SW 1271 (cell line): ENCODE measurements at places on chromosomes 16 and 17.

DNA sequence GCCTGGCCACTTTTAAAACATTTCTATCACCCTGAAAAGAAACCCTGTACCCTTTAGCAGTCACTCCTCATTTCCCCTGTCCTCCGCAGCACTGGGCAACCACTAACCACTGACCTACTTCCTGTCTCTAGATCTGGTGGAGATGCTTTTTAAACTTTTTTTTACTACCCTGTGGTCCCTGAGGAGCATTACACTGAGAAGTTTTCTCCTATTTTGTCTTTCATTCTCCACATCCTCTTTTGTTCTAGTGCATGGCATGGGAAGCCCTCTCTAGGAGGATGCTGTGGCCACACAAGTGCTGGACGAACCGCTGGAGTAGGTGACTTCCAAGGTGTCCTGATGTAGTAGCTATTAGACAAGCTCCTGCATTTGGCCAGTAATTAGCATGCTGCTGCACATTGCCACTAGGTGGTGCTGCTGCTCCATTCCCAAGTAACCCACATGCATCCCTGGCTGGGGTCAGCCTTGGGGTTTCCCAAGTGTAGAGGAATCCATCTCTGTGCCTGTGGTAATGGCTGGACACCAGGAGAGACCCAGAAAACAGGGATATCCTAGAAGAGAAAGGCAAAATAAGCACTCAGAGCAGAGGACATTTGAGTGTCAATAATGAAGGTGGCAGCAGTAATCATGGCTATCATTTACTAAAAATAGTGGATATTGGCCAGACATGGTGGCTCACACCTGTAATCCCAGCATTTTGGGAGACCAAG, 143.8 kb upstream of the CRHR1 start:
- no peak for DNase-seq

DNA sequence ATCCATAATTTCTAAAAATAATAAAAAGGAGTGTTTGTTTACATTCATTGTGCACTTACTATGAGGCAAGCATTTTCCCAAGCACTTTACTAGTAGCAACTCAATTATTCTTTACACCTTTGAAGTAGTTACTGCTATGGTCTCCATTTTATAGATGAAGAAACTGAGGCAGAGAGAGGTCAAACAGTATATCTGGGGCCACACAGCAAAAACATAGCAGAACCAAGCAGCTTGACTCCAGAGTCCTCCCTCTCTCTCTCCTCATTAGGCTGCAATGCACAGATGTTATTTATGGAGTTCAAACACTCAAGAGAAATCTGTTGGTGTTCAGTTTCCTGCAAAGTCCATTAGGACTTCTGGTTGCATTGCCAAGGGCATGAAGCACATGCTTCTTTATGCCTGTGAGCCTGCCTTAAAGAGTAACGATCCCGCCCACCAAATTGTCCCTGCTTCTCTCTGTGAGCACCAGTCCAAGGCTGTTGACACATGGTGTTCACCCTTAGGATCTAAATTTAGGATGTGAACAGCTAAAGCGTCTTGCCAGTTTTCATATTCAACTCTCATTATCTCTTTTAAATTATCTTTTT, 44.0 kb downstream of the GPRC5B start:
- no peak for DNase-seq

GRCh38 chr17:2157081-2157480, 102.2 kb downstream of the HIC1 start:
- no peak for DNase-seq

- no peak for DNase-seq
These were observed 55.2 kb downstream of the TBC1D16 start for GRCh38 chr17:79980246-79981043.

GRCh38 chr16:15811481-15812400, 45.1 kb downstream of the MYH11 start:
- DNase-seq = no peak

GRCh38 chr16:12449795-12450194, 353.9 kb downstream of the CPPED1 start:
- no peak for DNase-seq

DNA sequence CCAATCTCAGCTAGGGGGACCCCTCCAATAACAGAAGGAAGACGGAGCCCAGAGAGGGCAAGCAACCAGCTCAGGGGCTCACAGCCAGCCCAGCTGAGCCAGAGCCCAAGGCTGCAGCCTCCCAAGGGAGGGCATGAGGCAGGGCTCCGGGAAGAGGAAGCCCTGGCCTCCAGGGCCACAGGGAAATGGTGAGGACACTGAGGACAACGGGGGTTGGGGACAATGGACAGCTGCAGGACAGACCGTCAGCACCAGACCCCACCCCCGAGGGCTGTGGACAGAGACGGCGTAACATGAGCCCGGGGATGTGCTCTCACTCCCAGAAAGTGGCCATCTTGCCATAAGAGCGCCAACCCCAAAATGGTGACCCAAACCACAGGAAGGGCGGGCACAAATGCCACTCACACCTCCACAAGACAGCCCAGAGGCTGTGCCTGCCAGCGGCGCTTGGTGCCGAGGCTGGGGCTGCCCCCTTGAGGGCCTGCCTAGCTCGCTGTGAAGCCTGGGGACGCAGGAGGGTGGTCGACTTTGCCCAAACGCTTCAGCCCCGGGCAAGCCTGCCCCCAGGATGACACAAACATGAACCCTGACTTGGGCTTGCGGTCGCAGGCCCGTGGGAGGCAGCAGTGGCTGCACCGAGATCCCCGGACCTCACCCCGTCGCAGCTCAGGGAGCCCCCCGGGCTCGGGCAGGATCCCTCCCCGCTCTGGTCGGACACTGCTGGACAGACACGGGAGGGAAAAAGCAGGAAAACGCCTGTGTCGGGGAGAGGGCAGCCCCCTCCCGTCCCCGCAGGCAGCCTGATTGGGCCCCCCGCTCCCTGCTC, 10.5 kb downstream of the PIMREG start:
- DNase-seq = no peak

DNA sequence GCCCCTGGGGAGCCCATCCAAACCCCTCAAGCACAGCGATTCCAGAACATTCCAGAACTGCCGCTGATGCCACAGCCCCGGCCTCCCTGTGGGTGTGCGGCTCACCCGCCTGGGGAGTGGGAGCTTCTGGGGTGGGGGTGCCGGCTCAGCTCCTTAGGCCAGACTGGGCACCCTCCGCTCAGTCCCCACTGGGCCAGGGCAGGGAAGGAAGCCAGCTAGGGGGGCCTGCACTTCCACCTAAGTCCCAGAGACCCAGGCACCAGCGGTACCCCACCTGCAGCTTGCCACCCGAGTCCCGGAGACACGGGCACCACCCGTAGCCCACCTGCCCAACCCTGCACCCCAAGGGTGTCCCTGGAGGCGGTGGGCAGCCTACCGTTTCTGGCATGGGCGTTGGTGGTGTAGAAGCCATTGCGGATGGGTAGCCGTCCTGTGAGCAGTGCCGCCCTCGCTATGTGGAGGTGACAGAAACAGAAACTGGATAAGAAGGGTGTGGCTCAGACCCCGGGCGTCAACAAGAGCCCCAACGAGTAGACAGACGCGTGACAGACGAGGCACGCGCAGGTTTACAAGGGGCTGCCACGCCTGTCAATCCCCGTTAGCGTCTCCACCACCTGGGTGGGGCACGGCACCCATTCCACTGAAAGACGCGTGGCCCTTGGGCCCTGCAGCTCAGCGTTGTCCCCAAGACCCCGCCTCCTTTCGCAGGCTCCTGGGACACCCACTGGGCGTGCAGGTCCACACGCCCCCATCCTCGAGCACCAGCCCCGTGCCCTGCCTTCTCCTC, 15.0 kb downstream of the GALNS start:
- no peak for DNase-seq

DNA sequence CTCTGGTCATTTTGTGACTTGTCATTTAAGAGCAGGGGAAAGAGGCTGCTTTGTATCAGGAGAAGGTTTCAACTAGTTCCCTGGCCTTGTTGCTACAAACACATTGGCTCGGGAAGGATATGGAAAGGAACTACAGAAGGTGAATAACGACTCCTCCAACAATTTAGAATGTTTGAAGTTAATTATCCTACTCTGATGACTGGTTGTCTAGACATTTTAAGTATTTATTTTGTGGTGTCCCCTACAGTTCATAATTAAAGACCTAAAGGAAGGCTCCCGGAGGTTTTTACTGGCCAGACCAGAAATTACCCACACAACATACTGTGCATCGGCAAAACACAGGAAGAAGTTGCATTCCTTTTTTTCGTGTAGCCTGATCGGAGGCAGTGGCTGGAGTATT, 515.8 kb upstream of the SALL1 start:
- no peak for DNase-seq

DNA sequence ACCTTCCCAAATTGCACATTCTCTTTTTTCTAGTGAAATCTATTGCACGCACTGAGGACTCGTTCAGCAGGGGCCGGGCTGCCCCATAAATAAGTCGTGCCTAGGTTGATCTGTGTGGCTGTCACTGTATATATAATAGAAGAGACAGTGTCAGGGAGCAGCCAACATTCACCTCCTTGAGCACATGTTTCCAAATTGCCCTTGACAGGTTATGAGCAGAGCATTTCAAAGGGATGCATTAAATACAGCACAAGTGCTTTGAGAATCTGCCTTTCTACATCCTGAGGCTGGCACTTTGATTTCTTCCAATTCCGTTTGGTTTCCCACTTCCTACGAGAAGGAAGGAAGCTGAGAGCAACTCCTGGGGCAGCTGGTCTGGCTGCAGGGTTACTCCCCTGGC, 291.2 kb downstream of the NPIPA8 start:
- DNase-seq = no peak

DNA sequence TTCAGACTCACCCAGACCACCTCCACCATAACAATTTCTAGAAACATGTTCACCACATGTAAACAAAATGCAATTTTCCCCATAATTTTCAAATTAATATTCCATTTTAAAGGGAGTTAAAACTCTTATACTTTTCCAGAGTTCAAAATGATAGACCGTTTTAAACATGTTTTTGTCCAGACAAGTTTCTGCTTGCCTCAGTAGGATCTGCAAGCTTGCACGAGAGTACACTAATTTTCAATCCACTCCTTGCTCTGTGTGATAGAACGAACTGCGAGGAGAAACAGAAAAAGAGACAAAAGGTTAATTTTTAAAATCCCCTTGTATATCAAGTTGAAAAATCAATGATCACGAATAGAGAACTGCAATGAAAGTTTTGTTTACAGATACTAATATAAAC, 7.1 kb downstream of the FAHD1 start:
- no peak for DNase-seq
